GF-D8 (cell line): ENCODE measurements at places on chromosomes 11 and 22.

- DNase-seq, result no peak
Observed at GRCh38 chr22:40746428-40747220, 67.3 kb downstream of the MCHR1 start.

DNA sequence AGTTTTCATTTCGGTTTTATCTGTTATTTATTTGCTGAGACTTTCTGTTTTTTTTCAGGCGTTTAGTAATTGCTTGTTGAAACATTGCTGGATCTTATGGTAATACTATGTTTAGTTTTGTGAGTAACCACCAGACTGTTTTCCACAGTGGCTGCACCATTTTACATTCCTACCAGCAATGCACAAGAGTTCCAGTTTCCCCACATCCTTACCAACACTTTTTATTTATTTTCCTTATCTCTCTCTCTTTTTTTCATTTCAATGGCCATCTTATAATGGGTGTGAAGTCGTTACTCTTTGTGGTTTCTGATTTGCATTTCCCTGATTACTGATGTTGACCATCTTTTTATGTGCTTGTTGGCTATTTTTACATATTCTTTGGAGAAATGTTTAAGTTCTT is 23.7 kb downstream of the USP47 start:
- DNase-seq, result no peak

GRCh38 chr11:100663583-100663982 is 23.5 kb upstream of the ARHGAP42 start:
- DNase-seq, result no peak

GRCh38 chr11:35005141-35005780 is 88.8 kb downstream of the PDHX start:
- DNase-seq, result no peak

DNA sequence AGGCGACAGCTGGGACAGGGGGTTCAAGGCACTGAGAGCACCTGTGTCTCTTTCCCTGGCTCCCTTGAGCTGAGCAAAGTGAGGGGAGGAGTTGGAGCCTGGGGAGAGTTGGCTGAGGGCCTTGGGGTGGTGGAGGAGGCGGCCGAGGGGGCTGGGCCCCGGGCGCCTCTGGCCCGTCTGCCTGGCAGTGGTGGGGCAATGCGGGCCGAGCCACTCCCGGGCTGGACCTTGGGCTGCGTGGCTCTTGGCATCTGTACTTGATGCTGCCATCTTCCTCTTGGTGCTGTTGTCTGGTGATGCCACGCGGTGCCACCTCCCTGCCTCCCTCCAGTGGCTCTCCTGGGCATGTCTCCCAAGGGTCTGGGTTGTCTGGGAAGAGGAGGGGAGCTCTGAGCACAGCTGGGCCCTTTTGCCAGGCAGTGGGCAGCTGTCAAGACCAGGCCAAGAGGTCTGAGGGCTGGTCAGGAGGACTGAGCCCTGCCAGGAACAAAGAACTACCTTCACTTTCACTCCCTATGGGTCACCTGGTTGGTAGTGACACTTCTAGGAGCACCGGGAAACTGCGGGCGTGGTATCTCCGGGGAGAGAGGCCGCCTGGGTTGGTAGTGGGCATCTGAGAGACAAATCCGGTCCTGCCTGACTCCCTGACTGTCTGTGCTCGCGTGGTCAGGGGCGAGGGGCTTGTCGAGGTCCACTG is 1.3 kb downstream of the GRIK4 start:
- no peak for DNase-seq

DNA sequence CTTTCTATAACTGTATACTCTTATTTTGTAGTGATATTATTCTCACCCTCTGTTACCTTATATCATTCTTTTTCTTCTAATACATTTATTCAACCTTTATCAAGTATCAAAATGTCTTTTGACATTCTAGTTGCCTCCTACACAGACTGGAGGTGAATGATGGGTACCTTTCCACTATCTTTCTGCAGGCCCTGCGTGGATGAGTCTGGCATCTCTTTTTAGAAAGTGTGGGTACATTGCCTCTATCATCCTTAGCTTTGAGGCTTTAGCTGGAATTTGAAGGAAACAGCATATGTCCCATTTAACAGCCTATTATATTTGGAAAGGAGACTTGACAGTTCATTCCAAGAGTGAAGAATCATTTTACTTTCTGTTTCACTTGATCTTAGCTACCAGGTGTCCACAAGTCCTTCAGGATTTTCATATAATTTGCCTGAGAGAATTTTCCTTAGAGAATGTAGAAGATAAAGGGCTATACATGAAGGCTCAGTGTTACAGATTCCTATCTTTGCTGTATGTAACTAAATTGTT is 192.0 kb downstream of the CWF19L2 start:
- no peak for DNase-seq

DNA sequence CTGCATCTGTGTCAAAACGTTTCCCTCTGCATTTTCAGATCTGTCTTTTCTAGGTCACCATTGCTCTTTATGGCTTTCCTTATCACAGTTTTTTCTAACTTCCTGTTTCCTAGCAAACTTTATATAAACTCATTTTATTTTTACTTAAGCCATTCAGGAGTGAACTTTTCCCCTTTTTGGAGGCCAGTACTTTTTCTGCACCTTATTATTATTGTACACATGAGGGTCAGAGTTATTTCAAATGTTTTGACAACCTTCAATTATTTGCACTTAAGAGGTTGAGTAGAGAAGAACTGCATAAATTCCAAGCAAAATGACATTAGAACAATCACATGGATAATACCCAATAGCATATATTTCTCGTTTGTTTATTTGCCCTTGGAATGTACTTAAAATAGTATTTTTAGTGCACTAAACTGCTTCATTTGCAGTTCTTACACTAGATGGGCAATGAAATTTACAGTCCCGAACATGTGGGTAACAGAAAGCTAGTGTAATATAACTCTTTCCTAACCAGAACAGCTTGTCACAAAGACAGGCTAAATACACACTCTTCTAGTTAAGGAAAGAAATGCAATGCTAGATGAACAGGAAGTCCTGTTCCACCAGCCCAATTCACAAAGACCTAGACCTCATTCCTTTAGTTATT is 79.5 kb downstream of the UBASH3B start:
- DNase-seq, result peak; percentile 67

GRCh38 chr11:35337914-35338305 is 81.4 kb downstream of the SLC1A2 start:
- no peak for DNase-seq

DNA sequence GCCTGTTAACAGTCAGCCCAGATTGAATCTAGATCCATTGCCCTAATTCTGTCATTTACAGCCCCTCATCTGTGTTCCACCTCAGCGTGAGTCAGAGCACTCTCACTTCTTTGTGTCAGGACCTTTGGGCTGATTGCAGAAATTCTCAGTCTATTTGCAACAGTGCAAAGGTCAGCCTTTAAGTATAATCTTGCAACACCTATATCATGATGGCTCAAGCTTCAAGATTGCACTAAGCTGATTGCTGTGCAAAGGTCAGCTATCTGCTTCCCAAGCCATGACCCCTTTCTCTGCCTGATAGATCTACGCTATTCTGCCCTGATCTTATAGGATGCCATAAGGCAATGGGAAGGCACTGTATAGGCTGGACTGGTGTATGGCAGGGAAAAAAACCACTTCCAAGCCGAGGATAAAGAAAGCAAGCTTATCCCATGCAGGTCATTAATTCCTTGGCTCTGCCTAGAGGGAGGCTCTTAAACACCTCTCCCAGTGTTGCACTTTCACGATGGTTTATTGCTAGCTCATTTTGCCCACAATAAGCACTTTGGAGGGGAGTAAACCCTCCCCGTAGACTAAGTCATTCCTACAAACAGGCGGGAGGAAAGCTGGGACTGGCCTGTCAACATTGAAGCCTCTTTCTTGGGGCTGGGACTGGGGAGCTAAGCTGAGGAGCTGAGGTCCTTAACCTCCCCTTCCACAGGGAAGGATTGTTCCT is 100.6 kb downstream of the RRAS2 start:
- no peak for DNase-seq

DNA sequence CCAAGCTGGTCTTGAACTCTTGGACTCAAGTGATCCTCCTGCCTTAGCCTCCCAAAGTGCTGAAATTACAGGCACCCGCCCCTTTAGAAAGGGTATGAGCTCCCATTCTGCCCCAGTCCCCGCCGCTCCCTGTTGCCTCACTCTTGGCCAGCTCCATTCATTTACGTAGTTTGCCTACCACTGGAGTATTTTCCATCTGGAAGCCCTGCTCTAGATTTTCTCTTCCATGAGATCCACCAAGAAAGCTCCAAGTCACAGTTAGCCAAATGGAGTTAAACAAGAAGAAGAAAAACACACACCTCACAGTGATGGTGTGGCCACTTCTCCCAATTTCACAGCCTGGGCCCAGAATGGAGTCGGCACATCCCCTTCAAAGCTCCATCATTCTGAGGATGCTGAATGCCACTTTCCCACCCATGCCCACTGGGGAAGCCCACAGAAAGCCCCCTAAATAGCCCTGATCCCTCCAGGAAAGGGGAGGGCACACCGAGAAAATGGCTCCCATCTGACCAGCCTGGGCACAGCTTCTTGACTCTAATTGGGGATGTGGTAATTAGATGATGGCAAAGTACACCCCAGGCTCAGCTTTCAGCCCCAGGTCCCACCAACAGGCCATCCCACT is 381.2 kb downstream of the MN1 start:
- DNase-seq, result no peak
